ENCODE measurements at places on chromosomes 5 and 9.

DNA sequence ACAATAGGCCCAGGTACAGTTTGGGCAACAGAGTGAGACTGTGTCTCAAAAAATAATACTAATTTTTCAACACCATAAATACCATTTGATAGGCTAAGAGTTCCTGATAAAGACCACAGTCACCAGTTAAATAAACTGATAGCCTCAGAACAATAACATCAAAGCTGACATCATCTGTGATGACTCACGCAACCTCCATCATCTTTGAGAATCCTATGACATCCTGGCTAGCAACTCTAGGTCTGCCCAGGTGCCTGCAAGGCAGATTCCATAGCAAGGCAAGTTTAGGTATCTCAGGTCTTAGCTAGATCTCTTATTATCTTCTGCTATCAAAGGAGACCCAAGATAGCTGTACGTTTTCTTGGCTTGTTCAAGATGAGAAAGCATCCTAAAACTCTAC, 30.5 kb upstream of the UBAP2 start:
- DNase-seq: no peak

DNA sequence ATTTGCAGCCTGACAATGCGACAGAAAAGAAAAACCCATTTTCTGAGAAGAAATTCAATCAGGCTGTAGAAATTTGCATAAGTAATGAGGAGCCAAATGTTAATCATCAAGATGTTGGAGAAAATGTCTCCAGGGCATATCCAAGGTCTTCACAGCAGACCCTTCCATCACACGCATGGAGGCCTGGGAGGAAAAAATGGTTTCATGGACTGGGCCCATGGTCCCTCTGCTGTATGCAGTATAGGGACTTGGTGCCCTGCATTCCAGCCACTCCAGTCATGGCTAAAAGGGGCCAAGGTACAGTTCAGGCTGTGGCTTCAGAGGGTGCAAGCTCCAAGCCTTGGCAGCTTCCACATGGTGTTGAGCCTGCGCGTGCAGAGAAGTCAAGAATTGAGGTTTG, 73.3 kb downstream of the CCDC192 start:
- no peak for DNase-seq

GRCh38 chr5:73314395-73315257, 134.0 kb downstream of the FOXD1 start:
- no peak for DNase-seq

DNA sequence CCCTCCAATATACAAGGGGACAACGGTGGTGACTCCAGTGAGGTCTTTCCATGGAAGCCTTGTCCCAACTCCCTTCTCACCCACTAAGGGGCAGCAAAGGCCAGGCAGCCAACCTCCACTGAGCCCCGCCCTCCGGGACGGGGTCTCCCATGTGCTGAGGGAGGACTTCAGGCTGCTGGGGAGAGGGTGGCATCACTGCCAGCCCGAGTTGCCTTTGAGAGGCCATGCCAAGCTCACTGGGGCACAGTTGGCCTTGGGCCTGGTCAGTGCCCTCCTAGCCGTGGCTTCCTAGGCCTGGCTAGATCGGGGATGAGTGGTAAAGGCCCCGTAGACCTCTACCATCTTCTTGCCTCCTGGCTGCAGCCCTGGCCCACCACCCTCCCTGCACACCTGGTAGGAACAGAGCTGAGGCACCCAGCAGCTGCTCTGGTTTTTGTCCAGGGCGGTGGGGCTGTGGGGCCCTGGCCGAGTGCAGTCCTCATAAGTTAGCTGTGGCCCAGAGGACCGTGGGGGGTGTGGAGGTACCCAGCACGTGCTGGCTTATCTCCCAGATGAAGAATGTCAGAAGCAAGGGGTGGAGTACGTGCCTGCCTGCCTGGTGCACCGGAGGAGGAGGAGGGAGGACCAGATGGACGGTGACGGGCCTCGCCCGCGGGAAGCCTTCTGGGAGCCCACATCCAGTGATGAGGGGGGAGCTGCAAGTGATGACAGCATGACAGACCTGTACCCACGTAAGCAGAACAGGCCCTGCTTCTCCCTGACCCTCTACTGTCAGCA, 3.2 kb downstream of the SURF2 start:
- DNase-seq: no peak

GRCh38 chr5:150107909-150108447, 21.6 kb upstream of the CSF1R start:
- no peak for DNase-seq
